ENCODE measurements at places on chromosomes 11 and 22.

DNA sequence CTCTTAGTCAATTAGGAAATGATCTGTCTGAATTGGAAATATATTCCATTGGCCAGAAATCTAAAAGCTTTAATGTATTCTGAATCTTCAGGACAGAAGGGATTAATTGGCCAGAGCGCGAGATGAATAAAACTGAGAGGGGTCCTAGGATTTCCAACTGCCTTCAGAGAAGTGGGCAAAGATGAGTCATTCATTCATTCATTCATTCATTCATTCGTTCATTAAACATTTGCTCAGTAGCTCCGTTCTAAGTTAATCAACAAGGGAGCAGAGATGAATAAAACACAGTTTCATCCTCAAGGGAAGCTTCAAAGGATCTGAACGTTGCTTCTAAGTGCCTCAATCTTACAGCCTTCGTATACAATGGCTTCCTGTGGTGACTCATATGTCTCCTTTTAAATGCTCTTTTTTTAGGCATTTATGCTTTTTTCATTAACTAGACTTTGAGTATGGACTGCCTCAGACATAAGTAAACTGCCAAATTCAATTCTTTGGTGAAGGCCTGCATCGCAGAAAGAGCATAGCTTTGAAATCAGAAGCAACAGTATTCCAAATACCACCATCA is 537.4 kb upstream of the CCDC90B start:
- DNase-seq, result peak; percentile 38

DNA sequence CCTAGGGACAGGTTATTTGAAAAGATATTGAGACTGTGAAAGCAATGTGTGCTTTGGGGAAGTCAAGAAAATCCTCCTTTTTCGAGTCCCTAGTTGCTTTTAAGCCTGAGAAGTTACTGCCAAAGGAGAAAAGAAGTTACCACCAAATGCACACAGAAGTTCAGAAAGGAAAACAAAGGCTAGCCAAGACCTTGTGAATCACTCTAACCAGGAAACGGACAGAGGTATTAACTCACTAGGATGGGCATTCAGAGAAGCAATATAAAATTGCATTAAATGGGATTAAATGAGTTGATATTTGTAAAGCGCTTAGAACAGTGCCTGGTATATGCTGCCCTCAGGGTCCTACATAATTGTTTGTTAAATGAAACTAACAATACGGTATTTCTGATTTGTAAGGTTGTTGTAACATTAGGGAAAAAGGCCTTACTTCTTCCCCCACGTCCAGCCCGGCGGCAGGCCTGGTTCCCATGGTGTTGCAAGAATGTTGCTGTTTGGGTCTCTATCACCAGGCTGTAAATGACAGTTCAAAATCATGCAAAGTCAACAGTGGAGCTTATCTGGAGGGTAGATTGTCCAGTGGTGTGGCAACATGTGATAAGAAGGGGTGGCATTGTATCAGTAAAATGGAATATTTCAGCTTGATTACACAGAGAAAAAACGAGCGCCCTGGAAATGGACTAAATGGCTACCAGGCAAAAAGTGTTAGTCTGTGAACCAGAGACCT is 7.1 kb downstream of the TMA7B start:
- peak; percentile 33 for DNase-seq

GRCh38 chr11:130995266-130995665 is 79.0 kb upstream of the SNX19 start:
- no peak for DNase-seq

DNA sequence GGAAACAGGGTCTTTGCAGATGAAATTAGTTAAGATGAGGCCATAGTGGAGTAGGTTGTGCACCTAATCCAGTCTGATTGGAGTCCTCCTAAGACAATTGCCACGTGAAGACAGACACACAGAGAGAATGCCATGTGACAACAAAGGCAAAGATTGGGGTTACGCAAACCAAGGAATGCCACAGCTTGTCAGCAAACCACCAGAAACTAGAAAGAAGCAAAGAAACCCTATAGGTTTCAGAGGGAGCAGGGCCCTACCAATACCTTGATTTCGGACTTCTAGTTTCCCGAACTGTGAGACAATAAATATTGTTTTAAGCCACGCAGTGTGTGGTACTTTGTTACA is 8.2 kb upstream of the LAYN start:
- peak; percentile 40 for DNase-seq

DNA sequence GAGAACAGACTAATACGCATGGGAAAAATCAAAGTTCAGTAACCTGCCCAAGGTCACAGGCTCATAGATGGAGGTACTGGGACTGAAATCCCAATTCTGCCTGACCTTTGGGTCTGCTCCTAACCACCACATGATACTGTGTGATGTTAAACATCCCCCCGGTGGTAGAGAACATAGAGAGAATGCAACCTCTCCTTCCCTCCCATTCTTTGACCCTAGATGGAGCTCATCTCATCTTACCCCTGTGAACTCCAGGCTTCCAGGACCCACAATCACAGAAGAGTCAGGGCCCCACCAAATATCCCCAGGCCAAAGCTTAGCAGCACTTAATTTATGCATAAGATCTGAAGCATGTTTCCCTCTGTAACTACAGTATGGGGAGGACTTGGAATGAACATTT is 198.5 kb downstream of the MYO18B start:
- no peak for DNase-seq

DNA sequence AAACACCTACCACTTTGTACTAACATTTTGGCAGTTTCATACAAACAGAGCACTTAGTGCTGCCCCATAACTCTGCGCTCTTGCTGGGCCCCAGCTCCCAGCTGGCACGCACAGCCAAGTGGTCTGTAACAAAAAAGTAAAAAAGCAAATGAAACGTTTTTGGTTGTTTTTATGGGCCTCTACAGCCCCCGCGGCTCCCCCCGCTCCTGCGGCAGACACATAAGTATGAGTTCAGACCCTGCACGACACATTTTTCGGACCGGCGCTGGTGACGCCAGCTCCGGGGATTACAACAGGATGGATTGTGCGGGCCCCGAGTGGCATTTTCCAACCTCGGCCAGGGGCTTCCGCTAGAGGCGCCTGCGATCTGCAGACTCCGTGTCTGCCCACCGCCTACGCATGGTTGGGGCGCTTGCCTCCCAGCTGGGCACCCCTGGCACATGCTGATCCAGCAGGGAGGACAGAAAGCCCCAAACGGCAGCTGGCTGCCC is 418.2 kb downstream of the SOX6 start:
- DNase-seq, result no peak

GRCh38 chr11:60699284-60699691 is at the start of gene MS4A8:
Gene MS4A8, plus strand, starts transcription at chr11:60699612. Its CDS starts 1,249 bp downstream, at chr11:60700861.
- no peak for DNase-seq

DNA sequence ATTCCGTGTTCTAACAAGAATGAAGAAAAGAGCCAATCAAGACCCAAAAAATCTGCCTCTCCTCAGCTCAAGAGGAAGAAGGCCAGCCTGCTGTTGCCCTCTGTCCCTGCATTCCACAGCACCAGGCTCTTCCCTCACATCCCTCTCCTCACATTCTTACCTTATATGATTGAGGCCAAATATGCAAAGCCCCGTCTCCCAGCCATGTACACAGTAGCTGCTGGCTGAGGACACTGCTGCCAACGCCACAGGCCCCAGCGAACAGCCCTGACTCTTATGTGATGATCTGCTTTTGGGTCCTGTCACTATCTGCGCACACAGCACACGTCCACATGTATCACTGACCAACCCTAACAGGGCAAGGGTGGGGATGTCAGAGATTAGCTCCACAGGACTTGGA is 60.2 kb downstream of the MICAL3 start:
- DNase-seq, result peak; percentile 47

GRCh38 chr11:35118906-35119305 is 20.1 kb upstream of the CD44 start:
- no peak for DNase-seq

- DNase-seq, result peak; percentile 47
Observed at GRCh38 chr11:34358258-34358727, 483 bp upstream of the ABTB2 start.

GRCh38 chr11:134564472-134565200 is 152.6 kb upstream of the B3GAT1 start:
- DNase-seq, result no peak

GRCh38 chr11:20790622-20791021 is 121.2 kb downstream of the NELL1 start:
- no peak for DNase-seq

DNA sequence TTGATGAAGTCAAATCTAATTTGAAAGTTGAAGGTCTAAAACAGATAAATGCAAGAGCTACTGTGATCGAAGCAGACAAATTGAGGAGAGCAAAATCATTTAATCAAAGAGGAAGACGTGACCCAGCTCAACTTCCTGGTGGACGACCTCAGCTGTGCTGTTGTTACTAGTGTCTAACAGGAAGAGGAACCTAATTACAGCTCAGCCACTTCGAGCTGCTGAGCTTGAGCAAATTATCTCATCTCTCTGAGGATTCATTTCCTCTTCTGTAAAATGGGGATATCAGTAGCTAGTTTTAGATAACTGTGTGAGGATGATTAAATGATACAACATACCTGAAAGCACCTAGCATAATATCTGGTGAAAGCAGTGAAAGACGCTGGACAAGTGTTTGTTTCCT is 48.6 kb upstream of the OLFML1 start:
- no peak for DNase-seq

DNA sequence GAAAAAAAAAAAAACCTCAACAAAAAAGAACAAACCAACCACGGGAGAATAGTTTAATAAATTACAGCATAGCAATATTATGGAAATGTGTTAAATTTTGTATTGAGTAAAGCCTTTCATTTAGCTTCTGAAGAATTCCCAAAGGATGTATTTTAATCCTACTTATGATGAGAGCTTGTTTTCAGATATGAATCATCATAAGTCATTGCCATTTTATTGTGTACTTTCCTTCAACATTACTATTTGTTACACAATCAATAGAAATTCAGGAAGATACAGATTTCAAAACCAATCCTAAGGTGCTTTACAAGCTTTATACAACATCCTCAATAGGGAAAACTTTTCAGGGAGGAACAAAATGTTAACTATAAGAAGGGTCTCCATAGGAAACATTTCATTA is 200.6 kb upstream of the CTSC start:
- DNase-seq, result peak; percentile 73

- peak; percentile 44 for DNase-seq
Observed at GRCh38 chr11:28342716-28343115, 234.5 kb downstream of the METTL15 start.

DNA sequence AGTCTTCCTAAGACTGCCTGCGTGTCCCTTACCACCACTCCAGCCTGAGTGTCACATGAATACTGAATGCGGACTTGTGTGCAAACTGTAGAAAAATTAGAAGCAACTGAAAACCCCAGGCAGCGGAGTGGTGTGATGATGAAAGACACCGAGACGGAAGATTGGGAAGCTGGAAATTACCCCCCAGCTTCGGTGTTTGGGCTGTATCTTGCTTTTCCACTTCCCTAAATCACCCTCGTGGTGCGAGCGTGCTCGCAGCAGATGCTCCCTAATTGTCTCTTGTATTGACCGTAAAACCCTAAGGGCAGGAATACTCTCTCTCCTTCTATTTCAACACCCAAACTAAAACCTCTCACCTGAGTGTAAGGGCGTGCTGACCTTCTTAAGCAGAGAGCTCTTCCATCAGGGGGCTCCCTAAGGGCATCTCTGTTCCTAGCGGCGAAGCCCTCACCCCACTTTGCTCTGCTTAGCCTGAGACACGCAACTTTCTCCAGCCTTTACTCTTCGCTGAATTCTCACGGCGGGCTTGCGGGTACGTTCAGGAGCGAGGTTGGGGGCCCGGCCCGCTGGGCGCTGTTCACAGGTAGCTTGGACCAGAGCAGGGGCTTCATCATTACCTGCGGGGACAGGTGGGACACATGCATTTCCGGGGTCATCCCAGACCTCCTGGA is 62.4 kb downstream of the CRYBB2 start:
- no peak for DNase-seq

DNA sequence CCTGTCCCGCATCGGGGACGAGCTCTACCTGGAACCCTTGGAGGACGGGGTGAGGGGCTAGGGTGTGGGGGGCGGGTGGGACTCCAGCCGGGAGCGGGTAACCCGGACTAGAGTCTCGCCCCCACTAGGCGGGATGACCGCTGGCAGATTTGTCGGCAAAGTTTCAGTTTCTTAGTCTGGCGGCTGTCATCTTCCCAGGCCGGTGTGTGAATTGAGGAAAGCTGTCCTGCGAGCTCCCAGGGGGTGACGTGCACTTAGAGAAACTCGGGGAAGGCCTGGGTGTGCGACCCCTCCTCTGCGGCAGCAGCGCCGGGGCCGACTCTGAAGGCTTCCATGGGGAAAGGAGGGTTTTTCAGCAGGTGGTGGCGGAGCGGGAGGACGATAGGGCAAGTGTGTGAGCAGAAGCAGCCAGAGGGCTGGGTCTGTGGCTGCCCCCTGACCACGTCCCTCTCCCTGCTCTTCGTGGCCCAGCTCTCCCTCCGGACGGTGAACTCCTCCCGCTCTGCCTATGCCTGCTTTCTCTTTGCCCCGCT is 463 bp downstream of the RAD9A start:
- no peak for DNase-seq

- no peak for DNase-seq
Observed at GRCh38 chr11:111483431-111483830, 28.8 kb downstream of the BTG4 start.

GRCh38 chr11:130642994-130643393 is 194.5 kb downstream of the ADAMTS15 start:
- no peak for DNase-seq

All from fibroblast of skin of right quadriceps (primary cell).